Stimulated activated CD8-positive, alpha-beta memory T cell treated with anti-CD3 and anti-CD28 coated beads, Interleukin-4, amount 100 ng/mL, for 1 hour (primary cell): ENCODE measurements at places on chromosomes 4 and X.

- no peak for DNase-seq
Measured at GRCh38 chrX:9530848-9531274, 66.0 kb downstream of the TBL1X start.

DNA sequence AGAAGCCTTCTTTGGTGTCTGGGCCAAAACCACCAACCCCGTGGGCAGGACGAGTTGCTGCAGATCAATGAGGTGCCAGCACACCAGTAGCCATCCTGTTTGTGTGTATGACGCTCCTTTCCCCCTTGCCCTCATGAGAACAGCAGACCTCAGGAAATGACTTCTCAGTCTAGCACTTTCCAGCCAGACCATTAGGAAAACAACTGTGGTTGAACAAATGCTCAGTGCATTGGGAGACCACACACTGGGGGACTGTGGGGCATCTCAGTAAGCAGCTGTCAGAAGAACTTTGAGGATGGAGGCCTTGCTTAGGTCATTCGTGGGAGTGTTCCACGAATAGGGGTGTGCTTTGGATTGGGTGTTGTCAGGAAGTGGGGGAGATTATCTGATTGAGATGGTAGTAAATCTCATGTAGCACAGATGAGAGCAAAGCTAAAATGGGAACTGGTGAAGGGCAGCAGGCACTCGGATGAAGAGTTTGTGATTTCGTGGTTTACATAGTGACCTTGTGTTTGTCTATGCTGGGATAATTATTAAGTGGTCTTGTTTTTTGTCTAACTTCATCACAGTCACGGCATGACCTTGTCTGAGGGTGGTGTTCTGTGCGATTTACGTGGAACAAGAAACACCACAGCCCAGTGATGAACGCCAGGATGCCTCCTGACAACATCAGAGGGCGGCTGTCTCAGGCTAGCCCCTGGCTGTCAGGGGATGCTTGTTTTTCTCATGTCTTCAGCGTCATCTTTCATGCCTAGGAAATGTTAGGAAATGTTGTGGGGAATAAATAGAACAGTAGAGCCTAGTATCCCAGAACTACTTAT is 70.1 kb downstream of the USP46 start:
- DNase-seq, result no peak

- no peak for DNase-seq
Measured at GRCh38 chrX:49246541-49246940, 11.3 kb downstream of the CCDC22 start.

DNA sequence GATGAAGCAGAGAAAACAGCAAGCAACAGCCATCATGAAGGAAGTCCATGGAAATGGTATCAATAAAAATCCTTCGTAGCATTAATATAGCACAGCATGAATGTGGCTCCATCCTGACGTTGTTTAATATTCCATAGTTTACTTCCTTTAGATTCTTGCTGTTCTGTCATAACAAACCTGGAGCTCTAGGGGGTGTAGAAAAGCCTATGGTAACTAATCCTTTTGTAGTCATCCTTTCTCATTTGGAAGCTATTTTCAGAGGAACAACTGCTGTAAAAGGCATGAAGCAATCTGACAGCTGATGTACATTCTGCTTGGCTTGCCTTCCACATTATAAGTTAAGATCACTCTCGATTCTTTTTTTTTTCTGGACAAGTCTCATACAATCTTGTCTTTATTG is 914 bp downstream of the MYOZ2 start:
- no peak for DNase-seq

- DNase-seq, result no peak
Measured at GRCh38 chr4:27154706-27155105, 294.1 kb downstream of the STIM2 start.
